ENCODE measurements at places on chromosomes 1 and 21. TPM values are rescaled to one million over a fixed set of nuclear protein-coding genes. Genes with fewer than 3 reads are reported as not detected.
A peak's percentile ranks its signal among the peaks of the same experiment; 100 is the strongest.

- no peak for DNase-seq
Observed at GRCh38 chr21:45488931-45489721, 53.1 kb downstream of the SLC19A1 start.

KRTAP12-2 gene
- total RNA-seq: not detected

DNA sequence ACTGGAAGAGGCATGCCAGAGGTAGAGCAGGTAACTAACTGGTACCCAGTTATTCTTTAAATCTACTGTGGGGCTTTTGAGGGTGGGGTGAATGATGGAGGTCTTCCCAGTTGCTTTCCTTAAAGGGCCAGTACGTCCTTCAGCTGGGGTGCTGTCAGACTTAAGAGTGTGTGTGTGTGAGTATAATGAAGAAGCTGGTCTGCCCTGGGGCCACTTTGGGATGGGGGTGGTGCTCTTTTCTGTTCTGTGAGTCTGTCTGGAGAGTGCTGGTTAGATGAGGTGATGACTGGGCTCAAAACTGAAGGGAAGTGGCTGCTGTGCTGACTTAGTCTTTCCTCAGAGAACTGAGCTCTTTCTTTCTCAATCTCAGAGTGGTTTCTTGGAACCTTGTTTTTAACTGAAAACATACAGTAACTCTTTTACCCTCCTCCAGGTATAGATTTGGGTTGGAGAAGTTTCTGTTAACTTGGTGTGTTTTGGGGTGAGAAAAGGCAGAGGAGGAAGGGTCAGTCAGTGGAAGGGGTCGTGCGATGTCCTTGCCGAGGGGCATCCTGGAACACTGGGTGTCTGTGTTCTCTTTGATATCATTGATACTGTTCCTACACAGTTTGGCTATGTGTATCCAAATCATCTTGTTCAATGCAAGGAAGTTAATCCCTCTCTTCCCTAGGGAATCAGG, 746 bp downstream of the MACF1 start:
- DNase-seq: peak; percentile 35

PTGER3 gene
- total RNA-seq: 0.11 TPM

- DNase-seq: no peak
Observed at GRCh38 chr1:25987951-25988350, 9.9 kb downstream of the PAFAH2 start.

SLFNL1 gene
- 0.22 TPM for total RNA-seq

GRCh38 chr1:32813941-32814739, 3.0 kb downstream of the YARS1 start:
- DNase-seq: peak; percentile 66

GRCh38 chr1:15952317-15953258, 23.3 kb downstream of the ZBTB17 start:
- DNase-seq: peak; percentile 91

CLCA4 gene
- total RNA-seq: not detected

SIM2 gene
- 71.2 TPM for total RNA-seq

DNA sequence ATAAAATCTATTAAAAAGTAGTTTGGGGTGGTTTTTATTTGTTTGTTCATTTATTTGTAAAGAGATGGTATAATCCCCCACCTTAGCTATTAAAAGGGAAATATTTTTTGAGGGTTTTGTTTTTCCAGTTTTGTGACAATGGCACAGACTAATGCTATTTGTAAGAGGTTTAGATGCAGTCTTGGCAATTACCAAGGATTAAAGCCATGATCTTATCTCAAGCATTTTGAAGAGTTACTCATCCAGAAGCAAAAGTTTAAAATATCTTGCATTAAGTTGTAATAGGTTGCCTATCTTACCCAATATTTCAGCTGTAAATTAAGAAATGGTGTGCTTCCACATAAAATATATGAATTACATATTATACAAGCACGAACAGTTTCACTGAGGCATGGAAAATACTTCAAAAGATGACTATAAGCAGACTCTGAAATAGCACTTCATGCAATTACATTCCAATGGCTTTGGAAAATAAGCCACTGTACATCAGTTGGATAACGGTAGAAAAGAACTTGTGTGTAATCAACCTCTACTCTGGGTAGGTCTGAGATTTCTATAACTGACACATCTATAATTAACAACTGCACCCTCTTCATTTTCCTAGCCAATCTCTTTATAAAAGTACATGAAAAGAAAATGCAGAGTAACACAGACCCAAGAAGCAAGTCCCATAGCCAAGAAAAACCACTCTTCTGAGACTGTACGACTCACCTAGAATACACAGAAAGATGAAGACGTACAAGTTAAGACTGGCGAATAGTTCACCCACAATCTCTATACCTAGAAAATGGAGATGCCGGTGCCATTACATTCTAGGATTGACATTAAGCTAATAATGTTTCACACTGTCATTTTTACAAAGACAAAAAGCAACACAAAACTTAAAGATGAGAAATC, 95.2 kb downstream of the PTPN14 start:
- DNase-seq: peak; percentile 56

DNA sequence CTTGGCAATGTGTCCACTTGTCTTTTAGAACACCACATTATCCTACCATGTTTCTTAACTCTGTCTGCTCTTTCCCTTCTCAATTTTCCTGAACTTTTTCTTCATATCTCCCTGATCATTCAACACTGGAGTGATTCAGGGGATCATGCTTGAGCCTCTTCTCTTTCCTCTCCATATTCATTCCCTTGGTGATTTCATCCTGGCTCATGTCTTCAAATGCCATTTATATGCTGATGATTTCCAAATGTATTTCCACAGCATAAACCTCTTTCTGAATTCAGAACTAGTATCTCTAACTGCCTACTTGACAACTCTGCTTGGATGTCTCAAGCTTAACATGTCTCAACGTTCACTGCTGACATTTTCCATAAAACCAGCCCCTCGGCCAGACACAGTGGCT, 8.5 kb upstream of the IVL start:
- no peak for DNase-seq

PLD5 gene
- not detected for total RNA-seq

AMY1A gene
- not detected for total RNA-seq

GNAT2 gene
- 0.69 TPM for total RNA-seq

CENPF gene
- 101 TPM for total RNA-seq

IL24 gene
- 1.8 TPM for total RNA-seq

- no peak for DNase-seq
Observed at GRCh38 chr1:171206204-171206977, 21.3 kb downstream of the FMO2 start.

DNA sequence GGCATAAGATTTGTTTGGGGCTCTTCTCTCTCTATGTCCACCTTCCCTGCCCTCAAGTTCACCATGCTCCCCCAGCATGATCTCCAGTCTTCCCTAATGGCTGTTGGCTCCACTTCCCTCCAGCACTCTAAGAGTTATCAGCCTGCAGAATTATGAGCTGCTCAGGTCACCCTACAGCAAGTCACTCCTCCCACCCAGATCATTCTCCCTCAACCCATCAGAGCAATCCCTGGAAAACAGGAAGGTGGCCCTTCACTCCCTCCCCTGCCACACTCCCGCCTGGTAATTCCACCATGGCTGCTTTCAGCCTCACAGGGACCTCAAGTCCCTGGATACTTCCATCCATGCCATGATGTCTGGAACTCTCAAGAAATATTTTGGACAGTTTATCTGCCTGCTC, 104.5 kb downstream of the KCNJ15 start:
- no peak for DNase-seq

TNFRSF4 gene
- total RNA-seq: 0.17 TPM

GRCh38 chr1:89206373-89206772, 7.6 kb upstream of the GBP4 start:
- no peak for DNase-seq

- DNase-seq: no peak
Observed at GRCh38 chr1:89064632-89065031, 376 bp downstream of the GBP1 start.

PLA2G2F gene
- 0.18 TPM for total RNA-seq

DNA sequence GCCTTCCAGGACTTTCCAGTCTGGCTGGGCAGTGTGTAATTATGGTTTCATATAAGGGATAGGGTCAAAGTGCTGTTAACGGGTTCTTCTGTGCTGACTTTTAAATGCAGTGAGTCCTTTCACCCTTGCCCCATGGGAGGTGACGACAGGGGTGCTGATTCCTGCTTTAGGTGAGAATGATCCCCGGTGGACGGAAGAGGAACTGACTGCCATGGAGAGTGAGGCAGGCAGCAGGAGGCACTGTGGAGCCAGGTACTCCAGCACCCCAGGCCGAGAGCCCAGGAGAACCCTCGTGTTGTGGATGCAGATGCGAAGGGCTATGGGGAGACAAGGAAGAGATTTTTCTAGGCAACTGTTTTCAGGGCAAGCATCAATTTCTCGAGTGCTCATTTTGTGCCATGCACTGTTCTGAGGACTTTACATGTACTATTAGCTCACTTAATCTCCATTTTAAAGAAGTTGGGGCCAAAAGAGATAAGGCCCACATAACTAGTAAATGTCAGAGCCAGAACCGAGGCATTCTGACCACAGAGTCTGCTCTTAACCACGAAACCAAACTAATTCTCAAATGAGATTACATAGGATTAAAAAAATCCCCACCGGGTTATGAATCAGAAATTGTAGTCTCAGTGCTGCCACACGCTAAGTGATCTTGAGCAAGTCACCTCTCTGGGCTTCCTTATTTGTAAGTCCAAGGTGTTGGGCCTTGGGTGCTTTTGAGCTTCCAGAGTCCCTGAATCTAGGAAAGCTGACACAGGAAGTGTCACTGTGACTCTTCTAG, 28.2 kb downstream of the STPG1 start:
- peak; percentile 45 for DNase-seq

GRCh38 chr1:228273720-228274451, 66.0 kb downstream of the OBSCN start:
- no peak for DNase-seq

DNA sequence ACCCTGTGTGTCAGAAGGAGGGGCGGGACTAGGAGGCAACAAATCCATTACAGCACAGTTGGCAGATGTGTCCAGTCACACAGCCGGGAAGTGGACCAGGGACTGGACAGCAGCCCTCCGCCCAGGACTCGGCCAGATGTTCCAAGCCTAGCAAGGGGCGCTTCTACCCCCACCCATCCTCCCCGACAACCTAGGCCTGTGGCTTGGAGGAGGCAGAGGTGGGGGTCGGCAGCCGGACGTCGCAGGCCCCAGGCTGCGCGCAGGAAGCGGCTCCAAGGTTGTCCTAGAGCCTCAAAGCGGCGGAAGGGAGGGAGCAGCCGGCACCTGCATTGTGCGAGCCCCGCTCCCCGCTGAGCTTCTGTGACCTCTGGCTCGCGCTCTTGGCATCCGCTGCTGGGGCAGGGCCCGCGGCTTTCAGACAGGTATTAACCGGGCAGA, 20.6 kb upstream of the MYCL start:
- no peak for DNase-seq

DNA sequence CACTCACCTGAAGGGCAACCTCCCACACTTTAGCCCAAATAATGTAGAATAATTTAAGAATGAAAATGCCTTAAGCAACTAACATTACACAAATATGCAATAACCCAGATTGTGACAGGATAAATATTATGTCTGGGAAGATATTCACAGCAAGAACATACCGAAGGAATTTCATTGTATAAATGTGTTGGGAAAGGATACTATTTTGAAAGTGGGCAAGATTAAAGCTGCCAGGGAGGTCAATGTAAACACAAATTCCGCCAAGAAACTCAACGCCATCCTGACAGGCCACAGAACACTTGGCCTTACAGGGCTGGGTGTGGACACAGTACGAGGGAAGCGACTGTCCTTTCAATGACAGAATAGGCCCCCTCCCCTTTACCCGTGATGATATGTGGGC, 173.3 kb downstream of the RUNX1 start:
- DNase-seq: no peak

GRCh38 chr1:197773856-197774255, 1.4 kb downstream of the DENND1B start:
- DNase-seq: no peak

DNA sequence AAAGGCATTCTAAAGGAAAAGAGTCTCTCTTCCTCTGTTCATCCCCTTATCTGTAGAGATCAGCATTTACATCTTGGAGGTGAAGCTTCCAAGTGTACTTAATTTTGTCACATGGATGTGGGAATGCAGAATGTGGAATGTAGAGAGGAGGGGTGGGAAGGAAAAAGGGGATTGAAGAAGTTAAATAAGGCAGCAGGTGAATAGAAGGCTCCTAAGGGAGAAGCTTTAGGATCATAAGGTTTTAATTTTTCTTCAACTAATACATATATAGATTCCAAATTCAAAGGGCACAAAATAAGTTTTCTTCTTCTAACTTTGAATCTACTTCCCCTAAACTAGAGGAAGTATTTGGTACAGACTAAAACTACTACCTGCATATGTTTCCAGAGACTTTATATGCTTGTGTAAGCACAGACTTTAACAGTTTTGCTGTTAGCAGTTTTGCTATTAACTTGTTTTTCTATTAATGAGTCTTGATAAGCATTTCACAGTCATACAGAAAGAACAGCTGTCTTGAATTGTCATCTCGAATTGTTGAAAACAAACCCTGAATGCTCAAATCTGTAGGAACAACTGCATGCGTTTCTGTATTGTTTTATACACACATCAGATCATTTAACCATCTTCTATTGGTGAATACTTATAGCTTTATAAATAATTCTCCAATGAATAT, 12.7 kb downstream of the TENT5C start:
- DNase-seq: no peak

DBT gene
- 5.1 TPM for total RNA-seq

- no peak for DNase-seq
Observed at GRCh38 chr1:30611741-30612309, 111.6 kb downstream of the MATN1 start.

RCSD1 gene
- not detected for total RNA-seq

NKAIN1 gene
- total RNA-seq: 0.18 TPM

NOC2L gene
- total RNA-seq: 340 TPM

GRCh38 chr1:231691618-231692259, 65.1 kb downstream of the DISC1 start:
- peak; percentile 48 for DNase-seq
